Activated effector memory CD4-positive, alpha-beta T cell treated with Interleukin-2 at 50 U/mL for 16 hours (primary cell): ENCODE measurements at places on chromosomes 3 and 15.

- DNase-seq = no peak
Observed at GRCh38 chr15:71435552-71435951, 320.3 kb downstream of the THSD4 start.

DNA sequence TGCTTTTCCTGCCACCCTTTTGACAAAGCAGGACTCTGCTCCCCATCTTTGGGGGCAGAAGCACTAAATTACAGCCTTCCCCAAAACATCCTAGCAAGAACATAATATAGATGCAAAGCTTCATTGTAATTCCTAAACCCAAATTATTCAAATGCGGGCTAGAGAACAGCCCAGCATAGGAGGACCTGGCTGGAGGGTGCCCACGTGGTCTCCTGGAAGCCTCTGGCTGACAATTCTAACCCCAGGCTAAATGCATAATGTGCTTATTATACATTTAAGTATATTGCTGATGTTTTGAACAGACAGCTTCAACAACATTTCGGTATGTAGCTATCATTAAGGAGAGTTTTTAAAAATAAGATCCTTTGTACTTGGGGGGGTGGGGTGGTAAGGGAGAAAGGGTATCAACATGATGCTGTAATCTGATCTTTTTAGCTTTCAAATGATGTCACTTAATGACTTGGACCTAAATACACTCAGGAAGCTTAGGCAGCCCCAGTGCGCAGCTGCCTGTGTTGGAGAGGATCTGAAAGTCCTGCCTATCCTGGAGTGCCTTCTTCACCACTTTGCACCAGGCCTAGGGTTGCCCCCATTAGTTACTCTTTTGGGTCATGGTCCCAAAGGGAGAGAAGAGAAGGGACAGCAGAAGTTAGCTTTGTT lies 57.2 kb upstream of the USP3 start:
- no peak for DNase-seq

DNA sequence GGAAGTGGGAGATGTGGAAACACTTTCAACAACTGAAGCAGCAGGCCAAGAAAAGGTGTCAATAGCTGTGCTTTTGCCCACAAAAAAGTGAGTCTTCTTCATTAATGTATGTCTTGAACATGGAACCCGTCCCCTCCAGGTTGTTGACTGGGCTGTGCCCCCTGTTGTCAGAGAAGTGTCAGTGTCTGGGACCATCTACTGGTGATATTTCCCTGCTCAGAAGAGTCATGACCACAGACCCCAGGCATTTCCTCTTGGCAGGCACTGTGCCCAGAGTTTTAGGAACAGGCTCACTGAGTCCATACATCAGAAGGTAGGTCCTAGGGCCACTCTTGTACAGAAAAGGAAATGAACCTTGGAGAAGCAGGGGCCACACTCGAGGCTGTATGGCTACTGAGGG lies 54.8 kb upstream of the LARS2 start:
- DNase-seq = no peak

DNA sequence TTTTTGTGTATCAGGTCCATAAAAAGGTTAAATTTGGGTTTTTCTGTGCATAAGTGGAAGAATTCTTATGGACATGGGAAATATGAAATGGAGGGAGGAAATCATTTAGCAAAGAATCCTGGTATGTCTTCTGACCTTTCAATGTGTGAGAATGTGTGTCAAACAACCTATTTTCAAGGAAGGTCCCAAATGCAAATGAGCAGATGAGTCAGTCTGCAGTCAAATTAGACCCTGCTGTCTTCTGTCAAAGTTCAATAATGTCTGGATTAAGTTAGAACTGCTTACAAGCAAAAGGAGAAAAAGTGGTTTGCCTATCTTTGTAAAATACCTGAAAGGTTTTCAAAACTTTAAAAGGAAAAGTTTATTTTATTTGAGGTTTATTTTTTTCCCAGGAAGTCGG lies 15.3 kb downstream of the FBN1 start:
- no peak for DNase-seq
